ENCODE measurements at places on chromosomes 5 and 9. TPM values are rescaled to one million over a fixed set of nuclear protein-coding genes. Genes with fewer than 3 reads are reported as not detected.

- peak overlapping the region; percentile 84 for H3K27ac ChIP-seq
- no peak for DNase-seq
Observed at GRCh38 chr5:150140830-150141229, 14.8 kb downstream of the PDGFRB start.

Gene ANKRA2
- 46.7 TPM for total RNA-seq

DNA sequence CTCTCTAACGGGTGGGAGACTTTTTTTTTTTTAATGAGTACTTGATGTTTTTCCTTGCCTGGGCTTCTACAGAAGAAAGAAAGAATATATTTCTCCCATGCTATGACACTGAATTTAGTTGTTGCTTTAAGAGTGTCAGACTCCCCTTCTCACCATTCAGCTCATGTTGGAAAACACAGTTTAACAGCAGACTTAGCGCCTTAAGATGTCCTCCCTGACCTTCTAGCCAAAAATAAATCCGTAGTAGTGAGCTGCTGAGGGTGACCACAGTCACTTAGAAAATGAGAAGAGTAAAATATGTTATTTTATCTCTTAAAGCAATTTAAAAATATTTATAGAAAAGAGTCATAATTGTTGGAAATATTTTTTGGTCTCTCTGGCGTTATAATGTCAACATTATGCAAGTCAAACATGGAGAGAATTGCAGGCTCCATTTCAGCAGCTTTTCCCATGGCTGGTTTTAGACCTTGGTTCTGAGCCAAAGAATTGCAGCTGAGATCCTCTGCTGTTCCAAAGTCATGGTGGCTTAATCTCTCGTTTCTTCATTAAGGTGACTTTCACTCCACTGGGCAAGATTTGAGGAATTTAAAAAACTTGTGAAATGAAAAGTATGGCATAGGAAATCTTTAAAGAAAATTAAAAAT lies 143.5 kb downstream of the GHR start:
- no peaks in the 10 kb centered on the region for H3K27me3 ChIP-seq
- H3K4me1 ChIP-seq = peaks cover 14% of the 10 kb centered on the region
- H3K4me3 ChIP-seq = no peak overlapping the region
- H3K36me3 ChIP-seq = no peaks in the 10 kb centered on the region

DNA sequence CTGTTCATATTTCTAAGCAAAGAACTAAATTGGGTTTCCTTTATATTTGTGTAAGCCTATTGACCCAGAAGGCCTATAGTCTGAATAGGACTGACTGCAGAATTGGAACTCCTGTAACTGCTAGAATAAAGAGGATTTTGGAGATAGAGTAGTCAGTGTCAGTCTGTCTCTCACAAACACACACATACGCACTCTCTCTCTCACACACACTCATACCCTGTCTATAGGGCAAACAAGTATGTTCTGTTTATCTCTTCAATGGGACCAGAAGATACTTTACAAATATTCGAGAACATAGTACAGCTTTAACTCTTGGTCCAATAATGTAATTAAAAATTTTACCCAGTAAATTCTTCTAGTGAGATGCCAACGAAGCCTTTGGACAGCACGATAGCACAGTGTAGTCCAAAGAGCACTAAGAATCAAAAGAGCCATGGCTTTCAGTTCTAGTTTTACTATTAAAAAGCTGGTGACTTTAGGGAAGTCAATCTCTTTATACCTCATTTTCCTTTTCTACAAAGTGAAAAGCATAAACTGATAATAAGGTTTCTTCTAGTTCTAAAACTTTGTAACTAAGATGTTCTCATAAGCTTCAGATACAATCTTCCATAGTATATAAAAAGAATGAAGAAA lies 19.3 kb downstream of the ABHD17B start:
- H3K36me3 ChIP-seq = no peaks in the 10 kb centered on the region
- no peaks in the 10 kb centered on the region for H3K27me3 ChIP-seq
- H3K27ac ChIP-seq = no peak overlapping the region
- DNase-seq = no peak
- H3K4me3 ChIP-seq = no peak overlapping the region

DNA sequence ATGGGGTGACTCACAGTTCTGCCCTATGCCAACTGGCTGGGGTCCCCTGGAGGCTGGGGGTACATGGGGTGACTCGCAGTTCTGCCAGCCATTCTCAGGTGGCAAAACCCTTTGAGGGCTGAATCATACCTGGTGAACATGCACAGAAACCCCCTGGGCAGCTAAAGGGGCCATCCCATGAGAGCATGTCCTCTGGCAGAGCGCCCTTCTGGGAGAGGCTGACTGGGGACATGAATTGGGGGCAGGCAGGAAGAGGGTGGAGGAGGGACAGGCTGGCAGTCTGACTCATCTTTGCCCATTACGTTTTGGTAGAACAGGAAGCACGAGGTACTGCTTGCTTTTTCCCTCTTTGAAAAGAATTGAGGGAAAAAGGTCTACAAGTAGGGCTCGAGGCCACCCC lies 16.7 kb downstream of the TRAF1 start:
- no peak overlapping the region for H3K4me3 ChIP-seq
- peaks cover 8% of the 10 kb centered on the region for H3K4me1 ChIP-seq
- H3K36me3 ChIP-seq = no peaks in the 10 kb centered on the region

Gene GRM6
- not detected for total RNA-seq

Gene PCAT7
- not detected for total RNA-seq

Gene C1QTNF3
- 8.6 TPM for total RNA-seq

Gene NLN
- total RNA-seq = 28.6 TPM

GRCh38 chr9:88233091-88233490 lies 94.8 kb upstream of the SPATA31C2 start:
- H3K4me1 ChIP-seq = no peaks in the 10 kb centered on the region
- no peaks in the 10 kb centered on the region for H3K27me3 ChIP-seq
- H3K36me3 ChIP-seq = no peaks in the 10 kb centered on the region
- no peak for DNase-seq

- no peak overlapping the region for H3K4me3 ChIP-seq
- H3K36me3 ChIP-seq = no peaks in the 10 kb centered on the region
- H3K4me1 ChIP-seq = no peaks in the 10 kb centered on the region
- no peak overlapping the region for H3K27ac ChIP-seq
- DNase-seq = no peak
- H3K27me3 ChIP-seq = no peaks in the 10 kb centered on the region
Observed at GRCh38 chr9:119963258-119963797, 594.1 kb upstream of the BRINP1 start.

DNA sequence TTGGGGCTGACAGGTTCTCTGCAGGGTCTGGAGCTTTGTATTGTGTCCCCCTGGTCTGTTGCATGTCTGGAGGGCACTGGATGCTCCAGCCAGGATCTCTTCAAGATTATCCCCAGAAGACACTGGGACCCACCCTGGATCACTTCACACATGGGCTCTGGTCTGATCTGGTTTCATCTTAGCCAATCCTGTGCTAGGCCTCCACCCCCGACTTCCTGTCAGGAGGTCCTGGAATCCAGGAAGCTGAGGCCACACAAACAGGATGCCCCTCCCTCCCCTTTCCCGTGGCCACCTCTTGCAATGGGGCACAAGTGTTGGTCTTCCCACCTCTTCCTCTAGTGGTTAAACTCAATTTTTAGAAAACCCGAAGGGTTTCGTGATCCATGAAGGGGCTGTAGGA lies 242.6 kb upstream of the MVB12B start:
- H3K4me1 ChIP-seq = no peaks in the 10 kb centered on the region
- H3K27ac ChIP-seq = no peak overlapping the region
- no peak overlapping the region for H3K4me3 ChIP-seq
- H3K27me3 ChIP-seq = no peaks in the 10 kb centered on the region

DNA sequence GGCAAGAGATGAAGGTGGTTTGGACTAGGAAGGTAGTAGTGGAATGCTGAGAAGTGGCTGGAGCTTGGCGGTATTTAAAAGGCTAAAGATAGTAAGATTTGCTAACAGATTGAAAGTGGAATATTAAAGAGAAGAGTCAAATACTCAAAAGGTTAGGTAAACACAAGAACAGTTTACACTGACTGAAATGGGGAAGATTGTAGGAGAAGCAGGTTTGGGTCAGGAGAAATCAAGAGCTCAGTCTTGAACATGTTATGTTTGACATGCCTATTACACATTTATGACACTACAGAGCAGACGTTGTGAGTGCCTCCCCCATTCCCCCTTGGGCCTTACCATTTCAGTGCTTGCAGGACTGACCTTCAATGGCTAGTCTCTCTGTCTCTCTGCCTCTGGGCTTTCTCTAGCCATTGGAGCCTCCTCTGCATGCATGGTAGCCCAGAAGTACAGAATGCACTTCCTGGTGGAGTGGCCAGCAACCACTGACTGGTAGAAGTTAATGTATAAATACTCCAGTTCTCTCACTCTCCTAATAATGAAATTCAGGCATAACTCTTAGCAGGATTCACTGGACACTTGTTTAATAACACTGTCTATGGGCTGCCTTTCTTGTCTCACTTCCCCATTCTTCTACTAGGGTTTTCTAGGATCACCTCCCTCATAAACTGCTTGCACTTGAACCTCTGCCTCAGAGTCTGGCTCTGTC lies 56.8 kb downstream of the HMGCS1 start:
- no peak overlapping the region for H3K4me3 ChIP-seq
- H3K36me3 ChIP-seq = no peaks in the 10 kb centered on the region
- no peak for DNase-seq
- H3K27ac ChIP-seq = no peak overlapping the region
- no peaks in the 10 kb centered on the region for H3K4me1 ChIP-seq
- no peaks in the 10 kb centered on the region for H3K27me3 ChIP-seq

Gene FRMPD1
- total RNA-seq = 1.6 TPM

Gene CSF1R
- 53.7 TPM for total RNA-seq

GRCh38 chr5:149399775-149400174 lies 20.7 kb upstream of the IL17B start:
- no peaks in the 10 kb centered on the region for H3K36me3 ChIP-seq
- DNase-seq = no peak
- no peak overlapping the region for H3K4me3 ChIP-seq

DNA sequence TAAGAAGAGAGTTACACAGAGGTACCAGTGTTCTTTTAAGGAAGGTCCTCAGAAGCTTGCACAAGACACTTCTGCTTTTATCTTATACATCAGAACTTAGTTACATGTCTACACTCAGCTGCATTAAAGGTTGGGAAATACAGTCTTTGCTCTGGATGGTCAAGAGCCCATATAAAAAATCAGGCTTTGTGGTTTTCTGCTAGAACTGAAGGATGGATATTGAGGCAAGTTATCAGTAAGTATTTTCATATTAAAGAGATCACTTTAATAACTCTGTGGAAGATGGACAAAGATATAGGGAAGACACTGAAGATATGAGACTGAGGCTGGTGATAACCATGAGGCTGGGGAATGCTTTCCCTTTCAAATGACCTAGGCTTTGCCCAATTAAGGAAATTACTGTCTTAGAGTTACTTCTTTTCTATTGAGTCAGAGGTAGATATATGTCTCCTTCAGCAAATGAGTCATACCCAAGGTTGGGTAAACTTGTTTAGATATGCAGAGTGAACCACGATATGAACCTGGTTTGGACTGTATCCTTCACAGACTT lies 87.0 kb upstream of the TNC start:
- DNase-seq = no peak
- H3K4me3 ChIP-seq = no peak overlapping the region
- no peak overlapping the region for H3K27ac ChIP-seq
- H3K4me1 ChIP-seq = peaks cover 10% of the 10 kb centered on the region

DNA sequence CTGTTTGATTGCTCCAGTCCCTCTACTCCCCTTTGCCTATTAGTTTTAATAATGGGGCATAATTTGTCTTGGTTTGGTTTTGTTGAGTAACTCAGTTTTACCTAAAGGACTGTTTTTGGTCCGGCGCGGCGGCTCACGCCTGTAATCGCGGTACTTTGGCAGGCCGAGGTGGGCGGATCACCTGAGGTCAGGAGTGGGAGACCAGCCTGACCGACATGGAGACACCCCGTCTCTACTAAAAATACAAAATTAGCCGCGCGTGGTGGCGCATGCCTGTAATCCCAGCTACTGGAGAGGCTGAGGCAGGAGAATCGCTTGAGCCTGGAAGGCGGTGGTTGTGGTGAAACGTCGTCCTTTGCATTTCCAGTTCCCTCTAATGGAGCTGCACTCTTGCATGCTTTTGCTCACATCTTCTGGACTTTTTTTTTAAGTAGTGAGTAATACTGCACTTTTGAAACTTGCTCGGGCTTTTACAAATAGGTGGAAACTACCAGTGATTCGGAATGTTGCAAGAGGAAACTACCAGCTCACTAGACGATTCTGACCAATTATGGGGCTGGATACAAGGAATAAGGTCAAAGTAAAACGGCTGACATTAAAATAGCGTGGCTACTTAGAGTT lies 721 bp upstream of the MAML1 start:
- DNase-seq = no peak
- peaks cover 4% of the 10 kb centered on the region for H3K4me1 ChIP-seq
- H3K4me3 ChIP-seq = peak overlapping the region; percentile 92
- H3K27ac ChIP-seq = peak overlapping the region; percentile 75

DNA sequence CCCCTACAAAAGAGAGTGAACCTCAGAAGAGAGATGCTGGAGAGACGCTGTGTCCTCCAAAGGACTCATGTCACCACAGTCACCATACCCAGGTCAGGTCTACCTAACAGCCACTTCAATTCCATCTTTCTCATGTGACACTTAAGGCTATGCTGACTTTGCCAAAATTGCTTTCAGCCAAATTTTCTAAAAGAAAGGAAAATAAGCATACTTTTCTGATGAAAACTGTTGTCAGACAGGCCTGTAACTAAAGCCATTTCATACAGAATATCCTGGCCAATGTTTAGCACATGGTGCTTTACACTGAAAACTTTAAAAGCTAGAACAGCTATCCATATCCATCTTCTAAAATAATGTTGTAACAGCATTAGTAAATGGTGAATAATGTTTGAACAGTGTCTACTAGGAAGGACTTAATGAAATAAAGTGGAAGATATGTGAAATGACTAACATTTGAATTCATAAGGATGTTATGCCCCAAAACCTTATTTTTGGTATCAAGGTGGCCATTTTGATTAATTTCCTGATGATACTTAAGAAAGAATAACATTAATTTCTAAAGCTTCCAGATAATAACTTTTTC lies 97.2 kb downstream of the NFIB start:
- H3K36me3 ChIP-seq = no peaks in the 10 kb centered on the region
- no peak for DNase-seq
- peaks cover 10% of the 10 kb centered on the region for H3K4me1 ChIP-seq
- no peak overlapping the region for H3K4me3 ChIP-seq
- H3K27me3 ChIP-seq = no peaks in the 10 kb centered on the region

DNA sequence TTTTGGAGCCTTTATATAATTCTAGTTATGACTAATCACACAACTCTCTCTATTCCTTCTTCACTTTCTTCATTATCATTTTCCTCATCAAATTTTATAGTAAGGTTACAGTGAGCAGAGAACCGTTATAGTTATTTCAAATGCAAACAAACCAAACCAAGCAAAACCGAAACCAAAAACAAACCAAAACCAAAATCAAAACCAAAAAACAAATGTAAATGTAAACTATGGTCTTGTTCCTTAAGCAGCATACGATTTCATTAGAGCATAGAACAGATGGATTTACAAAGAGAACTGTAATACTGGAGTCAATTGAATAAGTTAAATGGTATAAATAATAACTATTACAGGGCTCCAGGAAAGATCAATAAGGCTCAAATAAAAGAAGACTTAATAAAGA lies 447.1 kb downstream of the LRRC70 start:
- no peak overlapping the region for H3K4me3 ChIP-seq
- H3K27me3 ChIP-seq = no peaks in the 10 kb centered on the region
- no peaks in the 10 kb centered on the region for H3K4me1 ChIP-seq
- no peak for DNase-seq

Gene C5orf63
- total RNA-seq = 2.0 TPM
